ENCODE measurements at places on chromosomes 2 and 18.
A peak's percentile ranks its signal among the peaks of the same experiment; 100 is the strongest.

DNA sequence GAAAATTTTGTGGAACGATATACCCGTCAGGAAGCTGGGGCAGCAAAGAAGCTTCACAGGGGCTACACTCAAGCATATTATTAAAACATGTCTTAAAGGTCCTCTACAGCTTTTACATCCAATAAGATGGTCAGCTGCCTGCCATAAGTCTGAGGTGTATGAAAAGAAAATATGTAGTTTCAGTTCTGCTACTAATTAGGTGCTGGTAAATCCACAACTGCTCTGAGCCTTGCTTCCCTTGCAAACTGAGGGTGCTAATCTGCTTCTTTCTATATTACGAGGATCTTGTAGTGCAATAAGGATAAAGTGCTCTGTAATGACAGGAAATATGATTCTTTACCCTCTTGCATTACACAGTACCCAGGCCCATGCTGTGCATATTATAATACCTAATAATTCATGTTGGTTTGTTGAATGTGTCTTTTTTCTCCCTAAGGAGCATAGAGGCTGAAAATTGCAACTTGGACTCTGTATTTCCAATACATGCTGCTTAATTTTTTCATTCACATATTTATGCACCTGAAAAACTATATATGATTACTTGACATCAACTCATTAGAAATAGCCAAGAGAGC, 14.5 kb upstream of the SLC8A1 start:
- DNase-seq, result no peak

- peak; percentile 60 for DNase-seq
Measured at GRCh38 chr18:22558945-22559385, 141.2 kb upstream of the CTAGE1 start.

DNA sequence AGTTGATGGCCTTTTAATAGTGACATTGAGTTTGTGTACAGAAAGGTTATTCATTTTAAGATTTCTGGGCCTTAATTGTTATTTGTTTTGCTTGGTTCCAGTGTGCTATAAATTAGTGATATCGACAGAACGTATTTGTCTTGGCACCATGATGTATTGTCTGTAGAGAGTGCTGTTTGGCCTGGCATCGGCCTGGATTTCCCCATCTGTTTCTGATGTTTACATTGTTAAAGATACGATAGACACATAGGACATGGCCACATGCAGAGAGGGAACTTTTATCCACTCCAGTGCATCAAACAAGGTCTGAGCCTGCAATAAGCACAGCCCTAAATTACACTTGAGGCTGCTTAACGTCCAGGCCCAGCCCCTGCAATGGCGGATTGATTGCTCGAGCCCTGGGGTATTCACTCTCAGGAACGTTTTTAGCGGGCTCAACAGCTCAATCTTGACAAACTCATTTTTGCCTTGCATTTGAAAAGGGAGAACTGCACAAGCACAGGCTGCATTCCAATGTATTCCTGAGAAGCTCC, 144.7 kb downstream of the SLC4A3 start:
- DNase-seq, result no peak

- DNase-seq, result no peak
Measured at GRCh38 chr2:64905338-64906024, 83.7 kb upstream of the SLC1A4 start.

DNA sequence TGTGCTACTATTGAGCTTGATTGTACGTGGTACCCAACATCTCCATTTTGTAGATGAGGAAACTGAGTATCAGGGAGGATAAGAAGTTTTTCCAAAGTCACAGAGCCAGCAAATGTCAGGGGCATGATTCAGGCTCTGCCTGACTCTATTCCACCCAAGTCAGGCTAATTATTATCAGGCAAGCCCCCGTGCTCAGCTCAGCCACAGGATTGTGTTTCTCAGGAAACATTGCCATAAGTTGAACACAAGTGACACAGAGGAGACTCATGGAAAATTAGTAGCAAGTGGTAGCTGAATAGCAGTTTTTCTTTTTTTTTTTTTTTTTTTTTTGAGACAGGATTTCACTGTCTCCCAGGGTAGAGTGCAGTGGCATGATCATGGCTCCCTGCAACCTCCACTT, 260.5 kb downstream of the C1D start:
- no peak for DNase-seq

DNA sequence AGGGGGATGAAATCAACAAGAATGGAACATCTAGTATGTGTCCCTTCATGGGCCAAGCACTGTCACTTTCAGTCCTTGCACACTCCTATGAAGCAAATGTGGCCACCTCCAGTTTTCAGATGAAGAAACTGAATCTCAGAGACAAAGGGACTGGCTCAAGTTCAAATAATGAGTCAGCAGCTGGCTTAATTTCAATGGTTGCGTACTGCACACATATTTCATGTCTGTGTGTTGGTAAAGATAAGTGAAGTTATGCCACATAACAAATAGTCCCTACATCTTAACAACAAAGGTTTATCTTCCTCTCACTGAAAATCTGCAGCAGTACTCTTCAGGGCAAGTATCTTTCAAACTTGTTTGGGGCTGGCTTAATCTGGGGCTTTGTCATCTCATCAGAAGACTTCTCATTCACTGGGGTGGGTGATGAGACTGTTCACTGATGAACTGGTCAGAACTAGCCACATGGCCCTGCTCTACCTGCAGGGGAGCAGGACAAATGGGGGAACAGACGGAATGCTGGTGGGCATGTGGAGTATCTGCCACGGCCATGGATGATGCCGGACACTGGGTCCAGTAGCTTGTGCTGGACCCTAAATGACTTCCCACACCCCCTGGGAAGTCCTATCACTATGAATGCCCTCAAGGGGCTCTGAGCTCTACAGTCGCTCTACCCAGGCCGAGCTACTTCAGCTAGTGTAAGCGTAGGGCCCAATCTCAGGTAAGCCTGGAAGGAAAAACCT, 263.2 kb downstream of the CYP26B1 start:
- peak; percentile 78 for DNase-seq

DNA sequence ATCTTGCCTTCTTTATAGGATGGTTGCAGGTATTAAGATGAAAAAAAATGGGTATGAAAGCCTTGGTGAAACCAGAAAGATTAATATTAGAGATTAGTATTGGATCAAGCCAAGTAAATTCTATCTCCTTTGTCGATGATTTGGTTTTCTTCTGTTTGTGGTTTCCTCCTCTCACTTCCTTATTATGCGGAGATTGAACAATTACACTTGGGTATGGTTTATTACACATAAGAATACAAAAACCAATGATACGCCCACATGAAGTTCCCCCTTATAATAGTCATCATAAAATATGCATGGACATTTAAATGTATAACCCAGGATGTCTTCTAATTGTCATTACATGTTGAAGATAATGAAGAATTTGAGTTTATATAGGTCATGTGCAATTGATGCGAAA, 4.9 kb downstream of the LTBP1 start:
- DNase-seq, result no peak

- DNase-seq, result no peak
Measured at GRCh38 chr2:160105366-160105765, 43.0 kb upstream of the PLA2R1 start.

DNA sequence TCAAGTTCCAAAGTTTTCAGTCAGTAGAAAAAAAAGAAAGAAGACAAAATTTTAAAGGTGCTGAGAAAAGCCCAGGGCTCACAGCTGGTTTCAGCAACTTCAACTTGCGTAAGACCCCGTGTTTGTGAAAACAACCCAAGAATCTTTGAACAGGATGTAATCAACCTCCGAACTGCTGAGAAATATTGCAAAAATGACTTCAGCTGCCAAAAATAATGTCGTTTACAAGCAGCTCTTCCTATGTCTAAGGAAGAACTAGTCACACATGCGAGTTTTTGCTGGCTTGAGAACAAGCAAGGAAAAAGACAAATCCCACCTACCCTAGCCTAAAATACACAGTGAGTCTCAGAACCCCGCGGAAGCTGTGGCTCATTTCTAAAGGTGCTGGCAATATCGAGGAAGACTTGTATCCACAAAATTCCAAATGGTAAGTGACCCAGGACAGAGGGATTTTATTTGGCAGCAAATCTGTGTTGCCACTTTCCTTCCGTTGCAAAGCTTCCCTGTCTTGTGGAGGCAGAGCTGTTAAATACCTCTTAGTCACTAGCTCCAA, 59.8 kb upstream of the SLC8A1 start:
- DNase-seq, result peak; percentile 78

- no peak for DNase-seq
Measured at GRCh38 chr2:162343492-162343823, 474 bp upstream of the GCA start.

DNA sequence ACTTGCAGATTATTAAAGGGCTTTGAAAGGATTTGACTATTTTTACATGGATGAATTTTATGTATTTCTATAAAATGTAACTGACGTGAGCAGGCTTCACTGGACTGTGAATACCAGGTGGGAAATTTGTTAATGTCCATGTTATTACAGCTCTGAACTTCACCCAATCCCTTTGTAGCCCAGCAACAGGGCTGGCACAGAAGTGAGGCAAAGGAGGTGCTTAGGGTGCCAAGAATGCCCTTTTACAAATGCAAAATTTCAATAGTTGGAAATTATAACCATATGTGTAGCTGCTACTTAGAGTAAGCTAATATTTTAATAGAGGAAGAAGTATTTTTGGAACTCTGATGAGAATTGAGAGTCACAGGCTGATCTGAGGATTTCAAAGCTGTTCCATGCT, 53.7 kb upstream of the FAM98A start:
- no peak for DNase-seq

DNA sequence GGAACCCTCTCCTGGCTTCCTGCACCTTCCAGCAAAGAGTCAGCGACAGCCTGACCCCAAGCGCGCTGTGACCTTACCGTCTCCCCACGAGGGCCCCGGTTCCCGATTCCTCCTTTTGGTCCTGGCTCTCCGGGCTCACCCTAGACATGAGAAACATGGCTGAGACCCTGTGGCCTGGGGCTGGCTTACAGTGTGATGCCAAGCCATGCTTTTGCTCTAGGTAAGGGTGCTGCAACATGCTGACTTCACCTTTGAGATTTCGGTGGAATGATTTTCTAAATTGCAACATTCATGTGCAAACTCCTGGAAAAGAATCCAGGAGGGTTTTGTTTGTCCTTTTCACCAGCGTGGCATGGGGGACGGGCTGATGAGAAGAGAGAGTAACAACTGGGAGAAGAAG, 63.9 kb downstream of the COL6A3 start:
- no peak for DNase-seq

DNA sequence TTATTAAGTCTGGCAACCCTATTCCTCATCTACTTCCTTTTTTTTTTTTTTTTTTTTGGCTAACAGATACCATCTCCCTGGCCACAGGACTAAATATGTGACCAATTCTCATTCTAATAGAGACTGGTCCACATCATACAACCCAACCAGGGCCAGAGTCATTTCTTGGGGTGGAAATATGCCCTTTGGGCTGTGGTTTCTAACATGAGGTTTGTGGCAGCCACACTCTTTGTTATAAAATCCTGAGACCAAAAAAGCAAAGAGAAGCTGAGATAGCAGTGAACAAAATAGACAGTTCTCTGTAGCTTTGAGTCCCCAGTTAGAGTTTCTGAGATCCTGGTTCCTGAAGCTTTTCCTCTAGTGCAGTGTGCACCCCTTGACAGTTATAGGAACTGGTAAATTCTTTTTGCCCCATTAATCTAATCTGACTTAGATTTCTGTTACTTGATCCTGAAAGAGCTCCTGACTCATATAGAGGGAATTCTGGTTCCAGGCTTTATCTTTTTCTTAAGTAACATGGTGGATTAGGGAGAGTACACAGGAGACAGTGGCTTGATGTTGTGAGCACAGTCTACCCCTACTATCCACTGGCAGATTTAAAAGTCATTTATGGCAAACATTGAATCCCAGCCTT, 86.8 kb downstream of the MAIP1 start:
- DNase-seq, result peak; percentile 81

DNA sequence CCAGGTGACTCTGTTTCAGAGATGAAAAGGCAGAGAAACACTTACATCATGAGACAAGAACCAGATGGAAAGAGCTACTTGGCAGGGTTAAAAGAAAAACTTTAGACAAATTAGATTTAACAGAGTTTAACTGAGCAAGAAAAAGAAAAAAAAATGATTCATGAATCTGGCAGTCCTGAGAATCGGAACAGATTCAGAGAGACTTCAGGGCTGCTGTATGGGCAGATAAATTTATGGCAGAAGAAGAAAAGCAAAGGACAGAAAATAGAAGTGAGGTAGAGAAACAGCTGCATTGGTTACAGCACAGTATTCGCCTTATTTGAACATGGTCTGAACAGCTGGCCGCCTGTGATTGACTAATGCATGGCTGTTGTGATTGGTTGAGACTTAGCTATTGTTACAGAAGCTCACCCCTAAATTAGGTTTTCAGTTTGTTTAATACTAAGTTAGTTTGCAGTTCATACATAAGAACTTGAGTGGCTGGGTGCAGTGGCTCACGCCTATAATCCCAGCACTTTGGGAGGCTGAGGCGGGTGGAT, 43.0 kb upstream of the RHOB start:
- no peak for DNase-seq

GRCh38 chr2:216352653-216353270, 19.5 kb downstream of the MARCHF4 start:
- DNase-seq, result no peak

- peak; percentile 10 for DNase-seq
Measured at GRCh38 chr2:22817197-22817596, 567.8 kb upstream of the KLHL29 start.

- no peak for DNase-seq
Measured at GRCh38 chr18:79540161-79540903, 139.3 kb upstream of the CTDP1 start.

DNA sequence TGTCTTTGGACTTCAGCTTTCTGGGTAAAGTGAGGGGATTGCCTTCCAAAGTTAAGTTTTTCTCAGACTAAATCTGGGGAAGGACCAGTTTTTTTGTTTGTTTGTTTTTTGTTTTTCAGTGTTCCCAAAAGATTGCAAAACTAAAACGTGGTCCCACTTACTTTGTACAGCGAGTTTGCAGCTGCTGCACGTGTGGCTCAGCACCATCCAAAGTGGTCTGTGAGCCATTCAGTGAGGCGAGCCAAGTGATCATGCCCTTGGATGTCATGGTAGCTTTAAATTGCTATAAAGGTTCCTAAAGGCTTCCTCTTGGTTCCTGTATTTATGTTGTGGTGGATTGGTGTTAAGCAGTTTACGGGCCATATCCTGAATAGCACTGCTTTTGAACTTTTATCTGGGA, 23.0 kb downstream of the TET3 start:
- DNase-seq, result no peak

Measured in fibroblast of skin of right quadriceps (primary cell).